ENCODE measurements at places on chromosomes 12 and 14.
A peak's percentile ranks its signal among the peaks of the same experiment; 100 is the strongest.

GRCh38 chr12:77600468-77600843, 230.2 kb upstream of the NAV3 start:
- no peak for DNase-seq

GRCh38 chr14:37969511-37969979, 238.2 kb upstream of the SSTR1 start:
- no peak for DNase-seq

- DNase-seq, result no peak
These were observed 2.3 kb downstream of the CLEC2B start for GRCh38 chr12:9866860-9867269.

DNA sequence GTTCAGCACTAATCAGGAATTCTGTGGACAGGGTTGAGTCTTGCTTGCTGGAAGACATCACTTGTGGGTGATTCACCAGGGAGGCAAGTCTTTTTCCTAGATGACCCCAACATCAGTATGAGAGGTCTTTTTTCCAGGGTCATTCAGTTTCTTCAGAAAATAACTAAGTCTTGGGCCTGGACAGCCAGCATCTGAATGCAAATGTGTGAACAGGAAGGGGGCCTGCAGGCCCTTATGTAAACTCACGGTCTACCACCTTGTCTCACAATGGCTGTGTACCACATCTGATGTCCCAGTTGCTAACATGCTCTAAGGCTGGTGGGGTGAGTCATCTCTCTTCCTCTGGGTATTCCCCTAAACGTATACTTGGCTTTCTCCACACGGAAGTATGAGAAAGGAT, 79.2 kb downstream of the HECTD4 start:
- peak; percentile 73 for DNase-seq

- no peak for DNase-seq
These were observed 80.7 kb downstream of the GRIN2B start for GRCh38 chr12:13900718-13901117.

DNA sequence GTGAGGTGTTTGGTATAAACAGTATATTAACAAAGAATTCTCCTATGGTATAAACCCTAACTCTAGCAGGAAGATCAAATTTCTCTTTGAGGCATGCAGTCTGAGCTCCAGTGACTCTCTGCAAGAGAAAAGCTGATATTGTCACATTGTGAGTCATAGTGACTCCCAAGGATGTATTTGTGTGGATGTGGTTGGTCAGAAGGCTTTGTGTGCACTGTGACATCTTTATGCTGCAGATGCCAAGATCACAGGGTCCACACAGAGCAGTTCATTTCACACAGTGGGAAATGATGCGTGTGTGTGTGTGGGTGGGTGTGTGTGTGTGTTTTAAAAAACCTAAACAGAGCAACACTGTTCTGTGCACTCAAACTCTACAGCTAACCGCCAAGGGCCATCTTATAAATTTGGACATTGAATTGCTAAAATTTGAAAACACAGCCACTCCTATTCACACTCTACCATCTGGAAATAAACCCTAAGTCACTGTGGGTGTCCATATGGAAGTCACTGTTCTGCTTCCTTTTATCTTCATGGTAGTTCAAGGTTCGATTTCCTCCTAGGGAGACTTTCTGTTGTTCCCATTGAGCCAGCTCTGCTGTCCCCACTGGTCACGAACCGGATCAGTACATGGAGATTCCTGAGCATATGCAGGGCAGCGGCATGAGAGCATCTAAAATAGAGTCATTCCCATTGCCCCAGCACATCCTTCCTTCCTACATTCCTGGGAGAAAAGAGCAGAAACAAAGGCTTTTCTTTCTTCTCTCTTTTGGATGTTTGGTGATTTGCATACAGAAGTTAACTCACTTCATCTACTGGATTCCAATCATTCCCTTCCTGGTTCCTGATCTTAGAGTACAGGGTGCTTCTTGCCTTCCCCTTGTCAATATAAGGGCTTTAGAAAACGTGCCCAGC, 727.6 kb downstream of the DIO2 start:
- peak; percentile 75 for DNase-seq

DNA sequence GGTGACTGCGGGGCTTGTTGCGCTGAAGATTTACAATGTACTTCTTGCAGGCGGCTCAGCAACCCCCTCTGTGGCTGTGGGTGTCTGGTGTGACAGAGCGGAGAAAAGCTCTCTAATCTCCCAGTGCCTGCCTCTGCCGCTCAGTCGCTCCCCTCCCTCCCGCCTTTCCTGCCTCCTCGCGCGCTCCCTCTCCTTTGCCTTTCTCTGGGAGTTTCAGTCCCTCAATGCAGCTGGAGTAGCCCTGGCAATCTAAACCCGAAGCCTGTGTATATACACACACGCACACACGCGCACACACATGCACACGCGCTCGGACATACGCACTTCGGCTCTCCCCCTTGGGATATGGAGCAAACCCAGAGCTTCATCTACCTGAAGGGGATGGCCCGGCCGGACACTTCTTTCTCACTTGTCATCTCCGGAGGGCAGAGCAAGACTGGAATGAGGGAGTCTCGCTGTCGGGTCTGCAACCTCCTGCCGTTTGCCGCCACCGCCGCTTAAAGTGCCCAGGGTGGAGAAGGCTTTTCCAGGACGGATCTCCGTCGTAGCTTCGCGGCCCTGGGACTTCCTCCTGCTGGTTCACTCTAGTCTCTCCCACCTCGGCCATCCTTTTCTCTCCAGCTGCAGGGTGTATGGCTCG, 599 bp upstream of the TRHDE start:
- DNase-seq, result peak; percentile 70

- no peak for DNase-seq
These were observed 330.5 kb downstream of the PAWR start for GRCh38 chr12:79360286-79360685.

DNA sequence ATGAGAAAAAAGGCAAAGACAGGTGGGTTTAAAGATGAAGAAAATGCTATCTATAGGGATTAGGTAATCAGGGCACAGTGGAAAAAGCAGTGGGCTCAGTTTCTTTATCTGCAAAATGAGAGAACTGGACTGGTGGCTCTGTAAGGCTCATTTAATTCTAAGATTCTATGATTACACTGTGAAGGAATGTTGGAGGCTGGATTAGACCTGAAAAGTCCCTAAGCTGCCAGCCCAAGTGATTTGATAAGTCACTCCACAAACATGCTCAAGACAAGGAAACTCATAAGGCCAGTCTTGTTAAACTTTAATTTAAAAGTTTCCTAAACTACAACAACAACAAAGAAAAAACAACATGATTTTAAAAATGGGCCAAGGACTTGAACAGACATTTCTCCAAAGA, 75.1 kb downstream of the DCAF5 start:
- peak; percentile 92 for DNase-seq

DNA sequence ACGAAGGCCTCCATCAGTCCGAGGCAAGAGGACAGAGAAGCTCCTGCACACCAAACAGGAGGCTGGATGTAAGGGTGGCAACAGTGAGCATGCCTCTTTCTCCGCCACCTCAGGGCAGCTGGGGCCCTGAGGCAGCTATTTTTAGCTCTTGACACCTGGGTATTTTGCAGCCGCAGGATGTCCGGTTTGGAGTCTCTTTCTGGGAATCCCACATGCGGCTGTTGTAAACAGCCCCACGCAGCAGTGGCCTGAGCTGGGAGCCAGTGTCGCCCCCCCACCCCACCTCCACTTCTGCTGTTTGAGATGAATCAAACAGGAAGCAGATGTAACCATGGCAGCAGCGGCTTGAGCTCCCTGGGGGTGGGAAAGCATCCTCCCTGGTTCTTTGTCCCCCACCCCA, 11.7 kb downstream of the HDAC7 start:
- DNase-seq, result peak; percentile 60

- DNase-seq, result no peak
These were observed 83.5 kb downstream of the PTPRR start for GRCh38 chr12:70837026-70837425.

DNA sequence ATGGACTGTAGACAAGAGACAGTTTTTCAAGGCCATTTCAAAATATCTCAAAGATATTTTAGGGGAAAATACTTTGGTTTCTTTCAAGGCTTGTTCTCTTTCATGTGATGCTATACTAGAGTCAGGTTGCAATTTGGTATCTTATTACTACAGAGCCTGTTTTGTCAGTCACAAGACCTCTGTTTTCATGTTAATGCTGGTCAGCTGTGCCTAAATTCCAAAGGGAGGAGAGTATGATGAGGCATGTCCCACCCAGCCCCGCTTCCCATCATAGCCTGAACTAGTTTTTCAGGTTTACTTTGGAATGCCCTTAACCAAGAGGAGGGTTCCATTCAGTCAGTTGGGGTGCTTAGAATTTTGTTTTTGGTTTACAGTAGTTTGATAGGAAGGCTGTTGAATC, 52.6 kb downstream of the GPHB5 start:
- DNase-seq, result no peak

DNA sequence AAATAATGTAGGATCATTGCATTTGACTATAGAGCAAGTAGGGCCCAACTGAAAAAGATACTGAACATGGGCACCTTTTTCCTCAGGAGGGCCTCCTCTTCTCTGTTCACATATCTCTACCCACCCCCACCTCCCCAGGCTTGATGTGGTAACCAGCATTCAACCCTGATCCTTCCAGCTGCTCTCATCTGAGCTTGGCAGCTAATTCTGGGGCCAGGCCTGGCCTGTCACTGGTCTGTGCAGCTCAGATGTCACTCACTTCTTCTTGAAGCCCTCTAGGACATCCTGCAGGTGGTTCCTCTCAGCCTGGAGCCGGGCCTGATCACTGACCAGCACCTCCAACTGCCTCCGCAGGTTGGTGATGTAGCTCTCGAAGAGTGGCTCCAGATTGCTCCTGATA, 2.1 kb downstream of the KRT84 start:
- no peak for DNase-seq

Data from fibroblast of skin of right biceps (primary cell).